ENCODE measurements at places on chromosomes 6 and 20. TPM values are rescaled to one million over a fixed set of nuclear protein-coding genes. Genes with fewer than 3 reads are reported as not detected.
A peak's percentile ranks its signal among the peaks of the same experiment; 100 is the strongest.

- no peak for DNase-seq
- H3K36me3 ChIP-seq: peaks cover 5% of the 10 kb centered on the region
- H3K4me1 ChIP-seq: peaks cover 5% of the 10 kb centered on the region
These were observed 120.5 kb downstream of the SULF2 start for GRCh38 chr20:47664744-47665143.

DNA sequence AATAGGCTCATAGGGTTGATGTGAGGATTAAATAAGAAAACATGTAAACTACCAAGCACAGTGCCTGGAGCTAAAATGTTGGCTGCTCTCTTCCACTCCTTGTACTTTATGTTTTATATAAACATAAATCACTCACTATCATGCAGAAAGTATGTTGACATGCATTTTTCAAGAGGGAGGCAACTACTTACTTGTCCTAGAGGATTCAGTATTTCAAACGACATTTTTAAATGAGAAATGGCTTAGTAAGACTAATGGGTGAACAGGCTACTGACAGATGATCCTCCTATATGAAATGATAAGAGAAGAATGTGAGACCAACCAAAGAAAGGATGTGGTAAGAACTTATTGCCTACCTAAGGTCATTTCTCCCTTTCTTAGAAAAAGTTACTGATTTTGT lies 21.0 kb downstream of the LATS1 start:
- H3K4me1 ChIP-seq: no peaks in the 10 kb centered on the region
- DNase-seq: no peak
- H3K27ac ChIP-seq: no peak overlapping the region
- H3K36me3 ChIP-seq: no peaks in the 10 kb centered on the region
- no peaks in the 10 kb centered on the region for H3K27me3 ChIP-seq

GRCh38 chr6:55058682-55059081 lies 115.6 kb upstream of the HCRTR2 start:
- H3K27me3 ChIP-seq: no peaks in the 10 kb centered on the region
- H3K27ac ChIP-seq: no peak overlapping the region
- H3K36me3 ChIP-seq: no peaks in the 10 kb centered on the region

GRCh38 chr6:115914098-115914497 lies 146.6 kb downstream of the FRK start:
- no peak overlapping the region for H3K27ac ChIP-seq
- DNase-seq: no peak
- no peaks in the 10 kb centered on the region for H3K36me3 ChIP-seq
- H3K4me3 ChIP-seq: no peak overlapping the region

DNA sequence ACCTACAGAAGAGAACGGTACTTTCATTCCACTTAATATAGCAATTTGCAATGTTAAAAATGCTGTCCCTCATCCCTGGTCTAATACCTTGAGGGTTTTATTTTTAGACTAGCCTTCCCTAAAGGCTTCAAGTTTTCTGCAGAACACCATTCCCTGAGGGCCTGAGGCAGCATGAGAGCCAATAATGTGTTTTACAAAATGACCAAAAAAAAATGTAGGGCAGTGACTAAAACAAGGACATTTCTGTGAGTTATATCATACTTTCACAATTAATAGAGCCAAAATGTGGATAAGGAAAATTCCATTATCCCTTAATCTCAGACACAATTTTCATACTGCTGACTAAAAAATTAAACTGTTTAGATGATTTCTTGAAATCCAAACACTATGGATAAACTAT lies 22.7 kb downstream of the GPR63 start:
- peaks cover 27% of the 10 kb centered on the region for H3K4me1 ChIP-seq
- H3K36me3 ChIP-seq: no peaks in the 10 kb centered on the region
- no peak overlapping the region for H3K4me3 ChIP-seq
- H3K27ac ChIP-seq: no peak overlapping the region
- H3K27me3 ChIP-seq: no peaks in the 10 kb centered on the region

DNA sequence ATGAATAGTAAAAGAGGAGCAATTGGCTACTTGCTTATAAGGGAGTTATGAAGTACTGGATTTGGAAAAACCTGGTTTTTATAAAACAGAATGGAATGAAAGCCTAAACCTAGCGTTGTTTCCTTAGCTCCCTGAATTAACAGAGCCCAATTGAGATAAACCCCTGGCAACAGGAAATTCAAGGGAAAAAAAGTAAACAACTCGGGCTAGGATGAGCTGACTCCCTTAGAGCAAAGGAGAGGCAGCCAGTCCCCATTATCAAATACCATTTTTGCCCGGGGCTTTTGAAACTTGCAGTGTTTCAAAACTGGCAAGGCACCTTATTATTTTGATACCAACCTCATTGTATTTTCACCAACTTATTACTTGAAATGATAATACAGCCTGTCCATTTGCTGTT lies 587.5 kb downstream of the CD109 start:
- no peak for DNase-seq
- H3K36me3 ChIP-seq: no peaks in the 10 kb centered on the region
- no peaks in the 10 kb centered on the region for H3K4me1 ChIP-seq

CEBPB gene
- 104 TPM for total RNA-seq

F13A1 gene
- 47.9 TPM for total RNA-seq

- no peak for DNase-seq
- no peaks in the 10 kb centered on the region for H3K36me3 ChIP-seq
- H3K4me3 ChIP-seq: no peak overlapping the region
These were observed 636.9 kb downstream of the MMUT start for GRCh38 chr6:48826152-48826515.

POU5F1 gene
- total RNA-seq: not detected

PHACTR3 gene
- 0.28 TPM for total RNA-seq

GRCh38 chr6:45502456-45502855 lies 124.7 kb upstream of the SUPT3H start:
- no peak for DNase-seq
- no peak overlapping the region for H3K4me3 ChIP-seq
- no peaks in the 10 kb centered on the region for H3K27me3 ChIP-seq
- H3K4me1 ChIP-seq: peaks cover 20% of the 10 kb centered on the region
- no peak overlapping the region for H3K27ac ChIP-seq

GRCh38 chr6:25749837-25750236 lies 4.7 kb upstream of the SLC17A4 start:
- DNase-seq: no peak
- H3K36me3 ChIP-seq: no peaks in the 10 kb centered on the region
- no peaks in the 10 kb centered on the region for H3K27me3 ChIP-seq
- no peaks in the 10 kb centered on the region for H3K4me1 ChIP-seq

DNA sequence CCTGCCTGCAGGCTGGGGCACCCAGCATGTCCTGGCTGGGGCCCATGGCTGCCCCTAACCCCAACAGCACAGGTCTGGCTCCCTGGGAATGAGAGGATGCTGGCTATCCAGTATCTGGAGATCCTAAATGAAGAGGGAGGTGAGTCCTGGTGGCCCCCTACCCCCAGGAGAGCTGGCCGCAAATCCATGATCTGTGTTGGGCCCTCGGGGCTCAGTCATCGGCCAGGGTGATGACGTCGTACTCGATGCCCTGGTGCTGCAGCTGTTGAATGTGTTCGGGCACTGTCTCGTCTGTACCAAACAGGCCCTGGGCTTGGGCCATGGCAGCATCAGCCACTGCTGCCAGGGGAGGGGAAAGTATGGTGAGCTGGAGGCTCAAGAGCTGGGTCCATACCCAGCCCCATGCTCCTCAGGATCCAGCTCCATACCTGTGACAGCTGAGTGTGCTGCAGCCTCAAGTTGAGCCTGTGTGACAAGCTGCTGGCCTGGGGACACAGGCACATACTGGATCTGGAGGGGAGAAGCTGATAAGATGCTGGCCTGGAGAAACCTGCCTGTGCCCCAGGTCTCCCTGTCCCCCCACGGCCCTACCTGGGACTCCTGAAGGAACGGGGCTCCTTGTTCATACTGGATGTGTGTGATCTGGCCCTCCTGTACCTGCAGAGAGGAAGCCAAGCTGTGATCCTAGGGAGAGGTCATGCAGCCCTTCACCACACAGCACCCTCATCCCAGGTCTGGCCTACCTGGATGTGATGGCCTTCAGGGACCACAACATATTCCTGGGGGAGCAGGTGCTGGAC lies 14.5 kb downstream of the PCIF1 start:
- H3K4me3 ChIP-seq: no peak overlapping the region
- H3K27ac ChIP-seq: no peak overlapping the region
- no peak for DNase-seq
- H3K36me3 ChIP-seq: peaks cover 82% of the 10 kb centered on the region

OPRL1 gene
- total RNA-seq: 0.95 TPM

- no peaks in the 10 kb centered on the region for H3K27me3 ChIP-seq
- H3K4me1 ChIP-seq: peaks cover 37% of the 10 kb centered on the region
- H3K27ac ChIP-seq: peak overlapping the region; percentile 61
- H3K36me3 ChIP-seq: no peaks in the 10 kb centered on the region
- H3K4me3 ChIP-seq: no peak overlapping the region
These were observed 107.6 kb downstream of the THBS2 start for GRCh38 chr6:169145991-169146501.

- H3K27ac ChIP-seq: no peak overlapping the region
- H3K4me3 ChIP-seq: peak overlapping the region; percentile 97
- H3K27me3 ChIP-seq: no peaks in the 10 kb centered on the region
- no peak for DNase-seq
These were observed 5.6 kb downstream of the PIM1 start for GRCh38 chr6:37175332-37176267.

DNA sequence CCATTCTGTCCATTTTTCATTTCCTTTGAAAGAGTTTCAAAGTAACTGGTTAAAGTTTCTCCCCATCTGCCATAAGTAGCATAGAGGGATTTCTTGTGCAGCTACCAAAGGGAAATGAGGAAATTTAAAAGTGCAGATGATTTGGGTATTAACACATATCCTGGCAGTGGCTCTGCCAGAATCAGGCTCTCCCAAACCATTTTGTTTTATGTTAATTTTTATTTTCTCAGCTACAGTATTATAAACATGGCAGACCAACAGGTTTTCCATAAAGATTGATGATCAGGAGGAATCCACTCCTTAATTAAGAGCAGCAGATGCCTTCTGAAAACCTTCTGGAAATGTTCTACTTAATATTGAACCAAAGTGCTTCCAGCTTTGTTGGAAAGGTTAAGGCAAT lies 13.9 kb downstream of the PLCB4 start:
- H3K36me3 ChIP-seq: no peaks in the 10 kb centered on the region
- no peaks in the 10 kb centered on the region for H3K27me3 ChIP-seq
- no peak for DNase-seq

DNA sequence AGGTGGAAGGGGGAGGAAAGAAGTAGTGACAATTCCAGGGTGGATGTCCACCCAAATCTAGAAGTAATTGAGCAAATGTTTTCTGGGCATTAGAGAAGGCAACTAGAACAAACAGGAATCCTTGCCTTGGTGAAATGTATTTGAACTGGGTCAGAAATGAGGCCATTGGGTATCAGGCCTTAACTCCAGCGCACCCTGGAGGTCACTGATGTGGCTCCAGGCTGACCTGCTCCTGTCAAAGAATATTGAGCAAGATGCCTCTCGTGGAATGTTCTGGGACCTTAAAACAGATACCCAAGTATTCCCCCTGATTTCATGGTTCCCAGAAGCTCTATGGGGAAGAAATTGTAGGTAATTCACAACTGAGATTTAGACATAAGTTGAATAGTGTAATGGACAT lies 6.9 kb downstream of the HLA-DPB1 start:
- no peak overlapping the region for H3K27ac ChIP-seq
- no peak for DNase-seq
- H3K4me3 ChIP-seq: no peak overlapping the region
- H3K4me1 ChIP-seq: peaks cover 20% of the 10 kb centered on the region

DNA sequence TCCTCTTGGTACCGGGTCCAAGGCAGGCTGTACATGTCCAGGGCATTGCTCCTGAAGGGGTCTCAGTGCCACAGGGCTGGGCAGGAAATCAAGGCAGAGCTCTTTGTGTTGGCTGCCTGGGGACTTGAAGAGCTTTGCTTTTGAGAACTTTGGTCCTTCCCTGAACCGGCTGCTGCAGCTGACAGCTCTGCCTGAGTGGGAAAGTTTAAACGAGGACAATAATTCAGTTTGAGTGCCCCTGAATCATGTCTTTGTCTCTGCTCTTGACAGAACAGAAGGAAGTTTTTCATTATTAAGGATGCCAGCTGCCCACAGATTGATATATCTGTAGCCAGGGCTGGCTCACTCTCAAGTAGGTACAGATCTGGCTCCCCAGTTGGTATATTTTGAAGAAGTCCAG lies 56.1 kb downstream of the ANKRD6 start:
- H3K4me1 ChIP-seq: no peaks in the 10 kb centered on the region
- no peak overlapping the region for H3K27ac ChIP-seq
- DNase-seq: no peak
- H3K27me3 ChIP-seq: no peaks in the 10 kb centered on the region
- no peak overlapping the region for H3K4me3 ChIP-seq

PKHD1 gene
- total RNA-seq: under 0.01 TPM

DNA sequence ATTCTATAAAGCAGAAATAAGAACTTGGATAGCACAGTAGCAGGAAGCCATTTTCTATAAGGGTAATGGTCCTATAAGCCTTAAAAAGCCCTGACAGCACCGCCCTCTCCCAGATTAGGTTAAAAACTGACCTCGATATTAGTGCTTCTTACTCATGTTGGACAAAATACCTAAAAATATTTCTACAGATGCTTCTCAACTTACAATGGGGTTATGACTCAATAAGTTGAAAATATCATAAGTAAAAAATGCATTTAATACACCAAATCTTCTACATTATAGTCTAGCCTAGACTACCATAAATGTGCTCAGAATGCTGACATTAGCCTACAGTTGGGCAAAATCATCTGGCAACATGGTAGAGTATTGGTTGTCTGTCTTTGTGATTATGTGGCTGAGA lies 70.3 kb downstream of the SESN1 start:
- H3K4me1 ChIP-seq: no peaks in the 10 kb centered on the region
- no peak overlapping the region for H3K27ac ChIP-seq
- no peaks in the 10 kb centered on the region for H3K36me3 ChIP-seq
- no peaks in the 10 kb centered on the region for H3K27me3 ChIP-seq
- no peak for DNase-seq

DNA sequence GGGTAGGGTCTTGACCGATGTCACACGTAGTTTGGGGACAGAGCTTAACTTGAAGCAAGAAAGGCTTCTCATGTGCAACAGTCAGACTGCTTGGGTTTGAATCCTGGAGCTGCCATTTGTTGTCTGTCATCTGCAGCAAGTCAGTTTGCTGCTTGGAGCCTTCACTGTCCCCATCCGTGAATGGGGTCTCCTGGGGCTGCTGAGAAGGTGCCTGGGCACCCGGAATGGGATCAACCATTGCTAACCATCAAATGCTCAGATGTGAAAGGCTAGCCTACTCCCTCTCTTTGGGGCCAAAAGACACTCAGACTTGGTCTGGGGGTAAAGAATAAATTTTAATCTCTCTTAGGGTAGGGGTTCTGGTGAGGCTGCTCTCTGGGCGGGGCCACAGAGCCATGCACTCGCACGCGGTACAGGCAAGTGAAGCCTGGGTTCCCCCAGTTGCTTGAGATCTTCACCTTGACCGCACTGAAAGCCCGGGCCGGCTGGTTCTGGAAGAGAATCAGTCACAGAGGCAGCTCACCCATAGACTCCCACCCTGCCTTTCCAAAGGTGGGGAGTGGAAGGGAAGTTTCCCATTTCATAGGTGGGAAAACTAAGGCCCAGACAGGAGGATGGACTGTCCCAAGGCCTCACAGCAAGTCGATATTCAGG lies 20.6 kb downstream of the SUN5 start:
- no peak overlapping the region for H3K4me3 ChIP-seq
- no peaks in the 10 kb centered on the region for H3K36me3 ChIP-seq
- no peak for DNase-seq
- no peaks in the 10 kb centered on the region for H3K27me3 ChIP-seq

C20orf141 gene
- total RNA-seq: not detected

All from sigmoid colon (tissue), 7 donors.